ENCODE measurements at places on chromosomes 2 and 18.

DNA sequence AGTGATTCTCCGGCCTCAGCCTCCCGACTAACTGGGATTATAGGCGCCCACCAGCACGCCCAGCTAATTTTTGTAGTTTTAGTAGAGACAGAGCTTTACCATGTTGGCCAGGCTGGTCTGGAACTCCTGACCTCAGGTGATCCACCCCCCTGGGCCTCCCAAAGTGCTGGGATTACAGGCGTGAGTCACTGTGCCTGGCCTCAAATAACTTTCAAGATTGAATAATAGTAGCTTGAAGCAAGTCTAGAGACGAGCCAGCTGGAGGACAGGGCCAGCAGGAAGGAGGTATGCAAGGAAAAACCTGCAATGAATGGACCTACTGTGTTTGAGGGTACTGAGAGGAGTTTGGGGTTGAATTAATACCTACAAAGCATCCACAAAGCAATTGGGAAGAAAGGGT is 87.5 kb downstream of the MSH2 start:
- DNase-seq = no peak

DNA sequence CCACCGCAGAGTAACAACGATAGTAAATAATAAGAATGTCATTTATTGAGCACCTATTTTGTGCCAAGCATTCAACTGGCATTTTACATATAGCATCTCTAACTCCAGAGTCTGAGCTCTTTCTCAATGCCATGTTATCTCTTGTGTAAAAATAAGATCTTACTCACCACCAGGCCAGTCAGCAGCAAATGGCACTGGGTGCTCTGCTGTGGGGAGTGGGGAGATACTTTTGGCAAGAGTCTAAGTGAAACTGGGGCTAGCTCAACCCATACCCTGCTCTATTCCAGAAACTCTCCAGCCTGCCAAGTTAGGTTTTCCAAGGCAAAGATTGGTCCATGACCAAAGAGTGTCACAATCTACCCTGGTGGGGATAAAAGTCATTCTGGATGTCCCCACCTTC is 5.0 kb upstream of the SLC4A3 start:
- DNase-seq = no peak

DNA sequence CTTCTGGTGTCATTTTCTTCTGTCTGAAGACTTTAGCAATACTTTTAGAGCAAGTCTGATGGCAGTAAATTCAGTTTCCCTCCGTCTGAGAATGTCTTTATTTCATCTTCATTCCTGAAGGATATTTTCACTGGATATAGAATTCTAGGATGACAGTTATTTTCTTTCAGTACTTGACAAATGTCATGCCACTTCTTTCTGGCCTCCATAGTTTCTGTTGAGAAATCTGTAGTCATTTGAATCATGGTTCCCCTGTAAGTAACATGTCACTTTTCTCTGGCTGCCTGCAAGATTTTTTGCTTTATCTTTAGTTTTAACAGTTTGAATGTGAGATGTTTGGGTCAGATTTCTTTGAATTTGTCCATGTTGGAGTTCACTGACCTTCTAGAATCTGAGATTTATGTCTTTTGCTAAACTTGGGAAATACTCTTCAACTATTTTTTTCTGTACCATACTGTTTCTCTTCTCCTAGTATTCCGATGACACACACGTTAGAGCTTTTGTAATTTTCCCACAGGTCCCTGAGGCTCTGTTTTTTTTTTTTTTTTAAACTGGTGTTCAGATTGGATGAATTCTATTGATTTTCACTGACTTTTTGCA is 30.2 kb downstream of the RMND5A start:
- DNase-seq = no peak

- no peak for DNase-seq
Measured at GRCh38 chr18:3044931-3045698, 32.2 kb upstream of the LPIN2 start.

- no peak for DNase-seq
Measured at GRCh38 chr2:96924775-96925747, 55.2 kb upstream of the SEMA4C start.

GRCh38 chr2:232884001-232884421 is 13.9 kb downstream of the SNORC start:
- DNase-seq = no peak

DNA sequence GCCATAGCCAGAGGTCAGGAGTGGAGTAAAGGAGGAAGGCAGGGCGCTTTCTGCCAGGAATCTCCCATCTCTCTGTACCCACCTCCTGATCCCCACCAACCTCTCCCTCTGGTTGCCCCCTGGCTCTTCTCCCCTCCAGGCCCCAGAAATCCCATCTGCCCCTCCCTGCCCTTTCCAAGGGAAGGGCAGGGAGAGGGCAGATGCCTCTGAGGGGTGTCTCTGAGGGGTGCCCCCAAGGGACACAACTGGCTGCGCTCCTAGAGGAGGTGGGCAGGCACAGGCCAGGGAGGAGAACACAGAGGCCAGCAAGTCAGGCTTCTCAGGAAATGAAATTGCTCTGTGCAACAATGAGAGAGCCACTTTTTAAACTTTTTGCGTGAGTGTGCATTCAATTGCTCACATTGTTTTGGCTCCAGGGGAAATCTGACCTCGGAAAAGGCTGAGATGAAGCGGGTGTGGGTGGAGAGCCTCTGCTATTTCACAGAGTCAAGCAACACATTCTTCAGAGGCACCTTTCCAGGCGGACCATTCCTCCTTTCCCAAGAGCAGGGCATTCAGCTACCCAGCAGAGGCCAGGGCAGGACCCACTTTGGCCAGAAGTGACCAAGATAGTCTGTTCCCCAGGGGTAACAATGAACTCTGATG is 125.5 kb downstream of the SMAD7 start:
- DNase-seq = no peak

GRCh38 chr2:31483246-31483645 is 68.7 kb upstream of the XDH start:
- no peak for DNase-seq

DNA sequence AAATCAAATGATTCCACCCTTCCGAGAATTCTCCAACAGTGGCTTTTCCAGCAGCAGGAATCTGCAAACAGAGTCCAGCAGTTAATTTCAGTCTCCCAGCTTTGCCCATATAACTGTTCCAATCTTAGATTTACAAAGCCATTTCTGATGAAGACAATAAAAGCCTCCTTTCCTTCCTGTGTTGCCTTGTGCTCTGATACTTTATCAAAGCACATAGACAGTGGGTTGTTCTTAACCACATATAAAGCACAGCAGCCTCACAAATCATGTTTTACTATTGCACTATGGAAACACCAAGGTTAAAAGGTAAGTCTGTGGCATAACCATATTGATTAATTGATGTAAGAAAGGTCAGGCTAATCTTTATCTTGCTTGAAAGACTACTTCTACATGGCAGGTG is 89.8 kb upstream of the MMADHC start:
- no peak for DNase-seq

- no peak for DNase-seq
Measured at GRCh38 chr2:210172219-210172575, 988 bp upstream of the KANSL1L start.

- DNase-seq = no peak
Measured at GRCh38 chr18:55121397-55122170, 162.3 kb upstream of the CCDC68 start.

- DNase-seq = no peak
Measured at GRCh38 chr2:41079011-41079410, 627.1 kb upstream of the SLC8A1 start.

- DNase-seq = no peak
Measured at GRCh38 chr2:27133195-27133875, 1.1 kb downstream of the PREB start.

DNA sequence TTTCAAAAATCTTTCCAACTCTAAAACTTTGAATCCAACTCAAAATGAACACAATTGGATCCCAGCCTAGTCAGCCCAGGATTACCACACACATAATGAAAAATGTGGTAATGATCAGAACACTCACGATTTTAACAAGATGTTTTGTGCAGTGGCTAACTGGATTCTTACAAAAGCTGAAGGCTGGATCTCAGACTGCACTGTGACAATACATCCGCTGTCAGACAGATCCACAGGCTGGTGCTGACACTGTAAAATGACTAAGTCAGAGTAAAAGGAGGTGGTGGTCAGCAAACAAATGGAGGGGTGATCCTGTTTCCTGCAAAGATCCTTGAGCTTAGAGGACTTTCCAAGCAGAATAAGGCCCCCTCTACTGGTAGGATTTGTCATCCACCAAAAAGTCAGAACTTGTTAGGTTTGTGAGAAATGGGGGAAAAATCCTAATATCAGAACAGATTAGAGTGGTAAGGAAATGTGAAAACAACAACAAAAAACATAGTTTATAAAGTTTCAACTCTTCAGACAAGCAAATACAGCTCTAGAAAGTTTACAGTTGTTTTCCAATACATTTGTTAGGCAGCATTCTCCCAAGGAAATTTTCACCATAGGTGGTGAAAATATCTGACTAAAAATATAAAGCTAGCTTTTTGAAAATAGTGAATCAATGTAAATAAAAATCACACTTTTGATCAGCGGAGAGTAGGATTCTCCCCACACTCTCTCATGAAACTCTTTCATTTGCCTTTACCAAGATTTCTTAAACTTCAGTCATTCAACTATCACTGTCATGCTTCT is 211.9 kb downstream of the AGPS start:
- peak; percentile 25 for DNase-seq

DNA sequence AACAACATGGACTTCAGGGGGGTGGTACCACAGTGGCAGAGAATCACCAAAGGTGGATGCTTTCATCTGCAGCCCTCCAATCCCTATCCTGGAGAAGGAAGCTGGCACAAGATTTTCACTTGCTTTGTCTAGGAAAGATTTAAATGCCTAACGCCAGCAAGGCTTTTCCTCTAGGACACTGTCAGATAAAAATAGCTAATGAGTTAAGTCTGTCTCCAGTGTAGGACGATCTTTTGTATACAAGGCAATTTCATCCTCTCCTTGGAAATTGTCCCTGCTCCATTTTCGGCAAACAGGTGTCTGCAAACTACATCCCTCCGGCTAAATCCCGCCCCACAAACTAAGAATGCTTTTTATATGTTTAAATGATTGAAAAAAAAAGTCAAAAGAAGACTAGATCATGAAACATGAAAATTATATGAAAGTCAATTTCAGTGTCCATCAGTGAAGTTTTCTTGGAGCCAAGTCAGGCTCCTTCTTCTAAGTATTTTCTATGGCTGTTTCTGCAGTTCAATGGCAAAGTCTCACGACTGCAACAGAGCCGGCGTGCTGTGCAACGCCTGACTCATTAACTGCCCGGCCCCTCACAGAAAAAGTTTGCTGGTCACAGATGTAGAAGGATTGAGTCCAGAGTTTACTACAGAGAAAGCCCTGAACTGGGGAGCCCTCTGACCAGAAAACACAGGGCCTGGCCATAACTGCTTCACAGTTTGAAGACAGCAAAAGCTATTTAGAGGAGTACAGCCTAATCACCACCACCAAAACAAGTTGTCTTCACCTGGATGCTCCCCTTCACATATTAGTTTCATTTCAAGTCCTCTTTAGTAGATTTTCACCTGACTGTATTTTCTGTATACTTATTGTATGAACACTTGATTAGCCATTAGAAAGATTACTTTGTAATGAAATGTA is 52.3 kb downstream of the PIEZO2 start:
- no peak for DNase-seq

DNA sequence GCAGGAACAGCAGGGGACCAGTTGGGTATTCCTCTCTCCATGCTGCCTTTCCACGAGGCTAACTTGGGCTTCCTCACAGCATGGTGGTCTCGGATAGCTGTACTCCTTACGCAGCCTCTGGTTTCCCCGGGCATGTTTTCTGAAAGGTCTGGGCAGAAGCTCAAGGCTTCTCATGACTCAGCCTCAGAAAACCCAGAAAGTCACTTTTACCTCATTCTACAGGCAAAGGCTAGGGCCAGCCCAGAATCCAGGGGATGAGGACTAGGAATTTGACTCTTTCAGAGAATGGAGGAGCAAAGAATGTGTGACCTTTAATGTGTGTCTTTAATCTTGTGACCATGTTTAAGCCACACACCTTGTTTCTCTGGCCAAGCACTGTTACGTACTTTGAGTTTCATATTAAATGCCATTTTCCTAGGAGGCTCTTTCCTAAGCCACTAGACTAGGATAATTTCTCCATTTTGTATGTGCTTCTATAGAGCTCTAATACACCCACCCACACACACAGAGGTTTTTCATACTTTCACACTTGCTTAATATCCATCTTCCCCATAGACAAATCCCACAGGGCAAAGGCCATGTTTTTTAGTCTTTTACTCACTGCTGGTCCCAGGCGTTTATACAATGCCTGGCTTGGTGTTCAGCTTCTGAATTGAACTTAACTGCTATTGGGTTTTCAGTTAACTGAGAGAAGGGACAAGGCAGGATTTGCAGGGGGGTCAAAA is 77.3 kb downstream of the LONRF2 start:
- DNase-seq = no peak

DNA sequence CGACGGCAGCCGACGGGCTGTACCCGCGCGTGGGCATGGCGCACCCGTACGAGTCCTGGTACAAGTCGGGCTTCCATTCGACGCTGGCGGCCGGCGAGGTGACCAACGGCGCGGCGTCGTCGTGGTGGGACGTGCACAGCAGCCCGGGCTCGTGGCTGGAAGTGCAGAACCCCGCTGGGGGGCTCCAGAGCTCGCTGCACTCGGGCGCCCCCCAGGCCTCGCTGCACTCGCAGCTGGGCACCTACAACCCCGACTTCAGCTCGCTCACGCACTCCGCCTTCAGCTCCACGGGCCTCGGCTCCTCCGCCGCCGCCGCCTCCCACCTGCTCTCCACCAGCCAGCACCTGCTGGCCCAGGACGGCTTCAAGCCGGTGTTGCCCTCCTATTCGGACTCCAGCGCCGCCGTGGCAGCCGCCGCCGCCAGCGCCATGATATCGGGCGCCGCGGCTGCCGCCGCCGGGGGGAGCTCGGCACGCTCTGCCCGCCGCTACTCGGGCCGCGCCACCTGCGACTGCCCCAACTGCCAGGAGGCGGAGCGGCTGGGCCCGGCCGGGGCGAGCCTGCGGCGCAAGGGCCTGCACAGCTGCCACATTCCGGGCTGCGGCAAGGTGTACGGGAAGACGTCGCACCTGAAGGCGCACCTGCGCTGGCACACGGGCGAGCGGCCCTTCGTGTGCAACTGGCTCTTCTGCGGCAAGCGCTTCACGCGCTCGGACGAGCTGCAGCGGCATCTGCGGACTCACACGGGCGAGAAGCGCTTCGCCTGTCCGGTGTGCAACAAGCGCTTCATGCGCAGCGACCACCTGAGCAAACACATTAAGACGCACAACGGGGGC is 2.0 kb downstream of the SP9 start:
- no peak for DNase-seq

- no peak for DNase-seq
Measured at GRCh38 chr2:179234658-179235240, 29.9 kb downstream of the SESTD1 start.

DNA sequence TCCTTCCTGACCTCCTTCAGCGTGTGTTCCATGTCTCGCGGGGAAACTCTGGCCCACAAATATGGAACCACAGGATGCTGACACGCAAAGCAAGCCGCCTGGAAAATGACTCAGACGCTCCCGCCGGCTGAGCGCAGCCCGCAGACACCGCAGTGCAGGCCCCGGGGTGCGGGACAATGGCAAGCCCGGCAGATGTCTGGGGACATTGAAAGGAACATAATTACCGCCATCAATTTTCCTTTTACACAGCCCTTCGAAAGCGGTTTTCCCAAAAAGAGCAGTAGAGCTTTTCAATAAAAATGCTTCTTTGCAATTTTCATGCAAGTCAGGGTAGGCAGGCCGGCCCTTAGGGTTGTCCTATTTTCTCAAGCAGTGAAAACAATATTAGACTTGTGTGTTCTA is 159.2 kb upstream of the SH3BP4 start:
- no peak for DNase-seq
